ENCODE measurements at places on chromosomes 3 and 15. TPM values are rescaled to one million over a fixed set of nuclear protein-coding genes. Genes with fewer than 3 reads are reported as not detected.

DNA sequence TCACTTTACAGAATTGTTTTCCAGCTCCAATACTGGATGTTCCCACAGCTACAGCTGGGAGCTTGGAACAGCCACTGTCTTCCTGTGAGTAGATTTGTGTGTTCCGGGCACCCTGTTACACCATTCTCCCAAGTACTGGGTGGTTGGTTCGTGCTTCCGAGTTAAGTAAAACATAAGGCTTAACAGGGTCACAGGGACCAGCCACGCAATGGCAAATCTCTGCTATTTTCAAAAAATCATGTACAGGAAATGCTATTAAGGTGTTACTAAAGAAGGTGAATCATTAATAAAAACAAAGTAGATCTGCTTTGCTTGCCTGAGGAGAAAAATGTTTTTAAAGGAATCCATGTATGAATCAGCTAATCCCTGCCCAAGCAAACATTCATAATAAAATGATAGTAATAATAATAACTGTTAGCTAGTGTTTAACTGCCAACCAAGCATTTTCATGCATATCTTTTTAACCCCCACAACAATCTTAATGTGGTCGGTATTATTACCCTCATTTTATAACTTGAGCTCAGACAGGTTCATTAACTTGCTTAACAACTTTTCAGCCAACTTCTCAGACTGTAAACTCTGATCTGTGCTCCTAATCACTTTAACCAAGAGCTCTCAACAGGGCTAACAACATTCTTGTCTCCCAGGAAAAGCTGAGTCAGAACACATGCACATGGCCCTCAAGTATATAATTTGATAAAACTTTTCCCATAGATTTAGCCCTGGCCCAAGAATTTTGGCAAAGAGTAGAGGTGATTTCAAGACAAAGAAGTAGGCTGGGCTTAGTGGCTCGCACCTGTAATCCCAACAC, 2.7 kb upstream of the C2CD4A start:
- no peak for DNase-seq

DNA sequence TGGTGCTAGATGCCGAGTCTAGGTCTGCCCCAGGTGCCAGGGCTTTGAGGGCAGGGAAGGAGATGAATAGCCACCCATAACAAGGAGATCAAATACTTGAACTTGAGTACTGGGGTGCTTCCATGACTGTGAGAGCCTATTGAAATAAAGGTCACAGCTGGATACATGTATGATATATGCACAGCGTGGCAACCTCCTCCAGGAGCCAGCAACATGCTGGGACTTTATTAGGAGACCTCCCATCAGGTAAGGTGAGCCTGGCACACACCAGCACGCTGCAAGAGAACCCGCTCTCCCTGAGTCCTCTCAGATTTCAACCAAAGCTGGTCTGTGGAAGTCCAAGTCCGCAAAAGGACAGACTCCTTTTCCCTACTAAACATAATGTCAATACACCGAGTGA, 10.5 kb upstream of the HES1 start:
- no peak for DNase-seq

GCSAM gene
- polyA plus RNA-seq = not detected

DNA sequence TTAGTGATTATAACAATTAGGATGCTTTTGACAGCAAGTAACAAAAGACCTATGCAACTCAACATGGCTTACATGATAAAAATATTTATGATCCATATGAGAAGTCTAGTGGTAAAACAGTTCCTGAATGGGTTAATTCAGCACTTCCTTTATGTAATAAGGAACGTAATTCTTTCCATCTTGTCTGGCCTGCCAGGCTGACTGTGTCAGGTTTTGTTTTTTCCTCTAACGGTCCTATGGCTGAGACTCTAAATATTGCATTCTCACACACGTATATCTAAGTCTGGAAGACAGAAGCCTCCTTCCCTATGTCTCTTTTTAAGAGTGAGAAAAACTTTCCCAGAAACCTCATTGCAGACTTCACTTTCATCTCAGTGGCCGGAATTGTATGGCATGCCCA, 50.6 kb downstream of the DUT start:
- no peak for DNase-seq

DNA sequence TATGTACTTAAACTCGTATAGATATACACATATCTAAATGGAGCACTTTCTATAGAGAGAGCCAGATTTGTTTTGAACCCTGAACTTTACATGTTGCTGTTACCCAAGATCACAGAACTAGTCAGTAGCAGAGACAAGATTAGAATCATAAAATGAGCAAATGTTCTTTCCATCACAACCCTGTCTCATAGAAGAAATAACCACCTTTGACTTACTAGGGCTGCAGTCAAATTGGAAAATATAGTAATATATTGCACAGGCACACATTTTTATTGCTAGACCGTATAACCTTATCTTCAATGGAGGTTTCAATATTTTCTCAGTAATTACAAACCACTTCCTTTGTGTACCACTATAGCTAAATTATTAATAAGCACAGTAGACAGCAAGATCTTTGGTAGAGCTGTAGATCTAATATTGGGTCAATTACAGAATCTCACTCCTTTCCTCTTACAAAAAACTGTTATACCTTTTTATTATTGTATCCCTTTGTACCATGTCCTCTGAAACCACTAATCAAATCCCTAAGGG, 41.5 kb upstream of the TBL1XR1 start:
- no peak for DNase-seq

GRCh38 chr3:52240886-52241370, 2.0 kb upstream of the TWF2 start:
- DNase-seq = no peak

GALNT15 gene
- 10.7 TPM for polyA plus RNA-seq

GATA2 gene
- polyA plus RNA-seq = 3.2 TPM

DNA sequence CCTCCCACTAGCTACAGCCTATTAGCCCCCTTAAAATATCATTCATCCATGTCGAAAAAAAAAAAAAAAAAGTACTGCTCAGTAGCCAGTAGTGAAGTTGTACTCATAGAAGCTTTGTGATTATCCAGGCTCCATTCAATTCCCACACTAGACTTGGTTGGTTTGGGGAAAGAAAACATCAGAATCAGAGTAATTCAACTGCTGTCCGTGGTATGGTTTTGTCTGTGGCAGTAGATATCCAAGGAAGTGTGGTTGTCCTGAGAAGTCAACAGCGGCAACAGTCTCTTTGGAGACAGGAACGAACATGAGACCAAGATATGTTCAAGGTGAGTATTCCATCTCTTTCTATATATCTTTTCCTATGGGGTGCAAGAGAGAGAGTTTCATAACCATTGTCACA, 99.2 kb downstream of the GOLIM4 start:
- DNase-seq = no peak

DNA sequence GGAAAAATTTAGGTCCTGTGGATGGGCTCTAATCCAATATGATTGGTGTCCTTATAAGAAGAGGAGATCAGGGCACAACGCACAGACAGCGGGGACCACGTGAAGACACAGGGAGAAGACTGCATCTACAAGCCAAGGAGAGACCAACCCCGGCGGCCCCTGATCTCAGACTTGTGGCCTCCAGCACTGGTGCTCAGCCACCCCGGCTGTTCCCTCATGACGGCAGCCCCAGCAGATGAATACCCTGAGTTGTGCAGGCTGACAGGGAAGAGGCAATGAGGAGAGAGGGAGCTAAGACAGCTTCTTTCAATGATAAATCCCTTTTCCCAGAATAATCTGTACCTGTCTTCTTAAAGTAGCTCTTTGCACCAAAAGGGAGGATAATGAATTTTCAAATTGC, 33.3 kb upstream of the CGNL1 start:
- DNase-seq = no peak

DNA sequence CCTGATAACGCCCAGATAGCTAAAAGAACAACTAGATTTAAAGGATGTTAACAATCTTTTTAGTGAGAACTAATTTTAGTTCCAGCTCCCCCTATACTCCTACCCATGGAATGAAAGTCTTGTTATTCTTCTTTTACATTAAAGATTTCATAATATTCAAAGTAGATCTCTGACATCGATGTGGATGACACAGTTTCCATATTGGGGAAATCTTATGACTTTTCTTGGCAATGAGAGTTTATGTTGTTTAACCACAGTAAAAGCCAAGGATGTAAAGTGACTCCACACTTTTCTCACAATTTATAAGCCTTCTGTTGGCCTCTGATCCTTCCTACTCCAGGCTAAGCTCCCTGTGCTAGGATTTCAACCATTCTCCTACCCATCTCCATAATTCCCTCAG, 332.6 kb upstream of the KCNMB2 start:
- no peak for DNase-seq

DNA sequence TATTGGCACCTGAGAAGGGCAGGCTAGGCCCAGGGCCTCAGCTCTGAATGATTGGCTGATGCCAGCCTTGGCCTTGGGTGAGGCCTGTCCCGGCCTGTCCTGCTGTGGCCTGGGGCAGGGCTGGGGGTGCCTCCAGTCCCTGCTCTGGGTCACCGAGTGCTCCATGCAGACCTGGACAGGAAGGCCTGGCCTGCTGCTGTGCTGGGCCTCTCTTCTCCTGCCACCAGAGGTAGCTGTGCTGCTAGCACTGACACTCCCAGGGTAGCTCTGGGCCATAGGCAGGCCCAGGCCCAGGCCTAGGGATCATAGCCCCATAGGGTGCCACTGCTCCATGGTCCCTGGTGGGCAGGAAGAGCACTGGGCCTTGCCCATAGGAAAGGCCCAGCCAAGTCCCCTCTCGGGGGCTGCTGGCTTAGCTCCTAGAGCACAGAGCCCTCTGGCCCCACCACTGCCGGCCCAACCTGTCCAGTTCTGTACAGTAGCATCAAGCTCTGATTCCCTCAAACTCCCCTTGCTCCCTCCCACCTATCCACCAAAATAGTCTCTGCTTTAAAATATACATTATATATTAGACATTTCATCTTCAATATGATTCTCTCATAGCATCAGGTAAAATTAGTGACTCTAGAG, 18.2 kb downstream of the ABTB1 start:
- peak; percentile 68 for DNase-seq

CD200 gene
- 0.22 TPM for polyA plus RNA-seq

COMMD4 gene
- 74.9 TPM for polyA plus RNA-seq

- DNase-seq = no peak
Measured at GRCh38 chr3:128078322-128078721, 26.1 kb downstream of the SEC61A1 start.

GRCh38 chr3:10957976-10958749, 34.4 kb upstream of the SLC6A1 start:
- peak; percentile 9 for DNase-seq

RCCD1 gene
- polyA plus RNA-seq = 8.3 TPM

DNA sequence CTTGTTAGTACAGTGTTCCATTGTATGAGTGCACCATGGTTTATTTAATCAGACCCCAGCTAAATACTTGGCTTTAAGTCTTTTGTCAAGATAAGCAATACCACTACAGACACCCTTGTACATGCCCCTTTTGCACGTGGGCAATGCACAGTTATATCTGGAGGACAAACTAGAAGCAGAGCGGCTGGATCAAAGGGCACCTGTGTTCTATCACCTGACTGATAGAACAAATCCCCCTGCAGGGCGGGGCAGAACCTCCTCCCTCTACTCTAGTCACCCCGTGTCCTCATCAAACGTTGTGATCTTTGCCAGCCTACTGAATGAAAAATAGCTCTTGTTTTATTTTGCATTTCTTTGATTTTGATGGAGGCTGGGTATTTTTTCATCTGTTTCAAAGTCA, 314.9 kb downstream of the TLE3 start:
- no peak for DNase-seq

ABCC5 gene
- 13.2 TPM for polyA plus RNA-seq

DNA sequence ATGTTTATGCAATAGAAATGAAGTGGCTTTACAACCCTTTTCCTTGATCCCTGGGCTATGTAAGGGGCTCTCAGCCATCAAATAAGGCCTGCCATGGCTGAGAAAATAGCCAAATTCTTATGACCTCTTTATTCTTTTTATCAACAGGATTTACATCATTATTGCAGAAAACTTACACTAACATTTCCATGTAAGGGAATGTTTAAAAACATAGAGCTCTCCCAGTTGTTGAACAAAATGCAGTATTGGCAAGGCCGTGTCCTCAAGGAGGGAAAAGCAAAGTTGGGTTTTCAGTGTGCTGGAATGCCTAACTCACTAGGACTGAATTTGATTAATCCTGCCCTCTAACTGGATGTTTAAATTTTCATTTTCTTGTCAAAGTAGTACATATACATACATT, 22.3 kb downstream of the NR2C2 start:
- DNase-seq = peak; percentile 37

CPN2 gene
- not detected for polyA plus RNA-seq

IMPG2 gene
- 0.11 TPM for polyA plus RNA-seq

DNA sequence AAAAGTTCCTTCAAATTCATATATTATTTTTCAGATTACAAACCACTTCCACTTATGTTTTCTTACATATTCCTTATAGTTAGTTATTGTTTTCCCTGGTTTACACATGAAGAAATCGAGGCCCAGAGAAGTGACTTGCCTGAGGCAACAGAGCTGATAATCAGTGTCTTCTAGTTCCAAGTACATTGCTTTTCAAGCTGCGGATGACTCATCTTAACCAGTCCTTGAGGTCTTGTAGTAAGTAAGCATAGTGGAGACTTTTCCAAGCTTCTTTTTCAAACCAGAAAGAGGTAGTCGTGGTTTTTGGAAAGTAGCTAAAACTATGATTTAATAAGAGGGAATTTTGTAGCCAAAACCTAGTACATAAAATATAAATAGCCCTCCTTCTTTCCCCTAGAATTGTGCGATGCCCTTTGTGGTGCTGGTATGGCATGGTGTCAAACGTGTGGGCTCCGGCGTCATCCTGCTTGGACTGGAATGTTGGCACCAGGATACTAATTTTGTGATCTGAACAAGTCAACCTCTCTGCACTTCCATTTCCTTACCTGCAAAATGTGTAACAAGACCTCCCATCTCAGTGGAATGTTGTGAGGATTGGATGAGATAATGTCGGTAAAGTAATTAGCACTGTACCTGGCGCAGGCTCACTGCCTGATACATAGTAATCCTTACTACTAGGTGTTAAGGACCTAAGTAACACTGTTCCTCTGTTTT, 19.0 kb upstream of the DLG1 start:
- DNase-seq = peak; percentile 90

TIPIN gene
- polyA plus RNA-seq = 12.6 TPM

DNA sequence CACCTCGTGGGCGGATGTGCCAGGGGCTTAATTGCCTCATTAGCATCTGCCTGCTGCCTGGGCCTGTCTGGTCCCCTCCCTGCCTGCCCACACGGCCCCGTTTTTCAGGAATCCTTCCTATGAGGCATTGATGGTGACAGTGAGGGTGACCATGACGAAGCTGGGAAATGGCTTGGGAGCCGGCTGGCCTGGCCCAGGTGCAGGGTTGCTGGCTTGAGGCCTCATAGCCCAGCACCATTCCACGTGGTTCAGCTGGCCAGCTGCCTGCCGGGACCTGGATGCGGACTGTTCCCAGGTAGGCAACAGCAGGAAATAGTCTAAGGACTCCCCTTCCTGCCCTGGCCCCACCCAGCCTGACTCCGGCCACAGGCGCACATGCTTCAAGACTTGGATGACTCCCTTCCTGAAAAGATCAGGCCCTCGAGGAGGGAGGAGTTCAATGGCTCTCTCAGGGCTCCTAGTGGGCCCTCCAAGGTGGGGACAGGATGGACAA, 8.9 kb upstream of the DUSP7 start:
- no peak for DNase-seq

Measured in fibroblast of lung (primary cell).